ENCODE measurements at places on chromosomes 16 and 17.
A peak's percentile ranks its signal among the peaks of the same experiment; 100 is the strongest.

- no peak for DNase-seq
Measured at GRCh38 chr17:34206569-34206968, 48.5 kb upstream of the CCL2 start.

- DNase-seq, result no peak
Measured at GRCh38 chr17:1597861-1598342, 30.7 kb downstream of the SLC43A2 start.

DNA sequence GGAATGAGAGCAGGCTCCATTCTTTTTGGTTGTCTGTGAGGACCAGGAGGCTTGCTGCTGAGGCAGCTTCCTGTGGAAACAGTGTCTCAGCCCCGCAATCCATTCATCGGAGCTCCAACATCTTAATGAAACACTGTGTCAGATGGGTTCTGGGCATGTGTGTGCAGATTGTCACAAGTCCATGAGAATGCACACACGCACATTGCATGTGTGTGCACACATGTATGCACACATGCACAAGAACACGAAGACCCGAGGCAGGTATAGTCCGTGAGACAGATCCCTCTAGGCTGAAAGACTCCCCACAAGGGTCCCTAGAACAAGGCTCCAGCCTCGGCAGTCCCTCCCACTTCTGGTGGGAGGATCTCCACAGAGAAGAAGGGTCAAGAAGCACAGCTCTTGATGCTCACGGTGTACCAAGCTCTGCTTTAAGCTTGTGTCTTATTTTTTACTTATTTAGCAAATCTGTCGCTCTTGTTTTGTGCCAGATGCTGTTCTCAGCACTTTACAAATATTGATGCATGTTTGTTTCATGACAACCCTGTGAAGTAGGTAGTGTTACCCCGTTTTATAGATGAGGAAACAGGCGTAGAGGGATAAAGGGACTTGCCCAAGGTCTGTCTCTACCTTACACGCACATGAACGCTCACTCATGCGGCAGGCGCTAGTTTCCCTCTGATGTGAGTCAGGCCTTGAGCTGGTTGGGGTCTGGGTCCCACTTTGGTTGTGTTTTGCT lies 213.1 kb downstream of the SEC14L1 start:
- DNase-seq, result no peak

GRCh38 chr16:68083861-68084503 lies 1.2 kb upstream of the NFATC3 start:
- DNase-seq, result peak; percentile 39

- no peak for DNase-seq
Measured at GRCh38 chr16:63684149-63685101, 1437.4 kb downstream of the CDH11 start.

DNA sequence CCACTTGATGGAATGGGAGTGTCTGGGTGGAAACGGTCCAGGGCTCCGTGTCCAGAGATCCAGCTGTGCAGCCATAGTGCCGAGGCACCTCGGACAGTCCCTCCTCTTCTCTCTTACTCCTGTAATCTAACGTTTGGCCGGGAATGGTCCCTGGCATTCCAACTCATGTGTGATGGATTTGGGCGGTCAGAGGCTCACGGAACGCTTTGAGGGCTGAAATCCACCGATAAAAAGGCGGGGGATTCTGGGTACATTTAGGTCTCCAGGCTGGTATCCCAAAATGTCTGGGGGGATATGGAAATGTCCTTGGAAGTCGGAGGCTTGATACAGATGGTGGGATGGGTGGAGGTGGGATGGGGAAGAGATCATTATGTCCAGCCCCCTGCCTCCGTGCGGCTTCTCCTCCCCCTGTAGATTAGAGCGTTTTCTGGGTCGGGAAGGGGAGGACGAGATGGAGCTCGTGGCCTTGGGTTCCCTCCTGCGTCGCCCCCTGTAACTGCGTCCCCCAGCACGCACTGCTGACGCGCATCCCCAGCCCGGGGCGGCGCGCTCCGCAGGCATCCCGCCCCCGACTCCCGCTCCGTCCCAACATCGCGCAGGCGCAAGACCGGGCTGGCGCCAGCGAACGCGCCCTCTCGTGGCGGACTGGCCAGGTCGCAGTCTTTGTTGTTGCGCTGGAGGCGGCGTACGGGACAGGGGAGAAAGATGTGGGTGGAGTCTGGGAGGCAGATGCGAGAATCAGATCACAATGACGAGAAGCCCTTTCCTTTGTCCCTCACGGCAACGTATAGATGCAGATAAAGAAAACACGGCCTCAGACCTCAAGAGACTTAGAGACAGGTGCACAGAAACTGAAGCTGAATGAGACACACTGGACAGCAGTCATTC lies 4.5 kb upstream of the SGCA start:
- DNase-seq, result peak; percentile 97

GRCh38 chr16:1130382-1130781 lies 22.5 kb upstream of the CACNA1H start:
- DNase-seq, result no peak

- peak; percentile 54 for DNase-seq
Measured at GRCh38 chr17:18258356-18259038, at the start of gene FLII. Gene FLII, minus strand, starts transcription at chr17:18258738. Its CDS starts 48 bp downstream, at chr17:18258690.

DNA sequence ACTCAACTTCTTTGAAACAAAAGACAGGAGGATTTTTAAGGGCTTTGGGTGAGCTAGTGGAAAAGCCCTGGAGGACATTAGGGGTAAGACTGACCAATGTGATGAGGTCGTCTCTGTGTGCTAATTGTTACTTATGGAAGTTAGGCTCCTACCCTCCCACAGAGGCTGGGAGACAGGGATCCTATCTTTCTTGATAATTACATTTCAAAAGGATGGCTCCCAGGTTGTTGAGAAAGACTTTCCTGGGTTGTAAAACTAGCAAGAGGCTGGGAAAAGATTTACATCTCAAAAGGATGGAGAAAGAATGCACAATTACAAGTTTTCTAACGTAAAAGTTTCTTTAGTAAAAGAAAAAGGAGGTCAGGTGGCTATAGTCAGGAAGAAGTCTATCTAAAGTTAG lies 605.8 kb upstream of the GOT2 start:
- DNase-seq, result no peak

GRCh38 chr17:64250233-64250835 lies 12.7 kb downstream of the TEX2 start:
- DNase-seq, result no peak

GRCh38 chr16:3998793-3999478 lies 117.3 kb downstream of the ADCY9 start:
- DNase-seq, result peak; percentile 74

DNA sequence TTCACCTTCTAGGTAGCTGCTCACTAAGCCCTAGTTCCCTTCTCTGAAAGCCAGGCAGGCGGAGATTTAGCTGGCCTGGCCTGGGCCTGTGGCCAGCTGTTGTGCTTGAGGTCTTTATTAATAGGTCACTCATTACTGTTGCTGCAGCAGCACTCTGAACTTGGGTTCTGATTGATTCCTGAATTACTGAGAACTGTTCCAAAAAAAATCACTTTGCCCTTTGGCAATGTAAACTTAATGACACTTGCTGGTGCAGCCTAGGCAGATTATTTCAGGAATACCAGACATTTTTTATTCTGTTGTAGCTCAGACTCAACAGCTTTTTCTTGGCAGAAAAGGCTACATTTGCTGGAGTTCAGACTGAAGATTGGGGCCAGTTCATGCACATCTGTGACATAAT lies 2.7 kb downstream of the TOM1L1 start:
- DNase-seq, result peak; percentile 19

DNA sequence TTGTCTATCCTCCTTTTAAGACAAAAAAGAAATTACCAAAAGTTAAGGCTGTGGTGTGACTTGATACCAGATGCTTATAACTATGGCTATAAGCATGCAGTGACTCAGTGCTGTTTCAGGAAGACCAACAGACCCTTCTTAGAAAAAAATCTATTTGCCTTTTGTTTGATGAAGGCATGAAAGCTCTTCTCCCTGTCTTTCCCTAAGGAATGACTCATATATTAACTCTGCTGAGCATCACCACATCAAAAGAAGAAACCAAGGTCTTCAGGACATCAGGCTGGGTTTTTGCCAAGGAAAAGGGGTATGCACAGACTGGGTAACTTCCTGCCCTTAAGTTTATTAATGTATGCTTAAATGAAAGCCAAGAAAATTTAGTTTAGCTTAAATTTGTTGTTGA lies 47.1 kb downstream of the VMP1 start:
- no peak for DNase-seq

DNA sequence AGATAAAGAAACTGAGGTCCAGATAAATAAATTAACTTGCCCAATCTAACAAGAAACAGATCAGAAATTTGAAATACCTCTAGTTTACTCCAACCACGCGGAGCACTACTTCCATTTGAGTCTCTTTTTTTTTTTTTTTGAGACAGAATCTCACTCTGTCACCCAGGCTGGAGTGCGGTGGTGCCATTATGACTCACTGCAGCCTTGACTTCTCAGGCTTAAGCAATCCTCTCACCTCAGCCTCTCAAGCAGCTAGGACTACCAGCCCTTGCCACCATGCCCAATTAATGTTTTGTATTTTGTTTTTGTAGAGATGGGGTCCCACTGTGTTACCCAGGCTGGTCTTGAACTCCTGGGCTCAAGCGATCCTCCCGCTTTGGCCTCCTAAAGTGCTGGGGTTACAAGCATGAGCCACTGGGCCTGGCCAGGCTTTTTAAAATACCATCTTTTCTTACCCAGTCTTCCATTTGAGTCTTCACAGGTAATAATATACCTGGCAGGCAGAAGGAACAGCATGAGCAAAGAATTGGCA lies 3.3 kb upstream of the NACA2 start:
- no peak for DNase-seq

- DNase-seq, result no peak
Measured at GRCh38 chr17:42221886-42222745, 27.8 kb upstream of the GHDC start.

DNA sequence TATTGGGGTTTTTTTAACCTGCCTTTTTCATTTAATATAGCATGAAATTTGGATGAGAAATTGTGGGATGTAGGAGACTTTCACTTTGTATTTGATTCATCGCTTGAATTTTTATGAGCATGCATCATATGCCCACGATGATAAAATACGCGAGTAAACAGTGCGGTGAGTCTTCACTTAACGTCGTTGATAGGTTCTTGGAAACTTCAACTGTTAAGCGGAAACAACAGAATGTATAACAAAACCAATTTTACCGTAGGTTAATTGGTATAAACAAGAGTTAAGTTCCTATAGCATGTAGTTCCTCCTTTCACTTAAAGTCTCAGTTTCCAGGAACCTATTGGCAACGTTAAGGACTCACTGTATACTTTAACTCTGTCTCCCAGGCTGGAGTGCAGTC lies 28.7 kb downstream of the MMP15 start:
- DNase-seq, result no peak

DNA sequence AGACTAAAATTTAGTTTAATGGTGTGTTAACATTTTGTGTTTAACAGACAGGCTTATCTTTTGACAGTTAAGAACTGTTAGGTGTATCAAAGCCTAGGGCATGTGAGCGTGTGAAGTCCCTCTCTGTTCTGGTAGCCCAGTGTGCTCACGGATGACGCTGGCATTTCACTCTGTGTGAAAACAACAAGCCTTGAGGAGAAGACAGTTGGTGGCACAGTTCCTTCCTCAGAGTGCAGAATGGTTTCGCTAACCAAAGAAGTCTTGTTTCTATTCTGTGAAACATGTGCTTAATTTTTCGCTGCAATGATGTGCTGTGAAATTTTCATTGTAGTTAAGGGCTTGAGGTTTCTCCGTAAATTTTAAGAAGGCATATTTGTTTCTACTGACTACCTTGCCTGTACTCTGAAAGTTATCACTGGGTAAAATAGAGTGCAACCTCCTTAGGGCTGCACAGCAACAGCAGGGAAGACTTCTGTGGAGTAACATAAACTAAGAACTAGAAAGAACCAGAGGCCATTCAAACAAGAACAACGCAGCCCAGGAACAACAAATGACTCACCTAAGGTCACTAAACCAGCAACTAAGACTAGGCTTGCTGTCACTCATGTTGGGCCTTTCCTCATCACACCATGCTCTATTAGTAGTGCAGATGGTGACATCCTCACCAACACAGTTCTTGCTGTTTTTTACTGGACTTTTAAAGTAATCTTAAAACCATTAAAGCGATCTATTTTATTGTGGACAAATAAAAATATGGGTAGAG lies 33.4 kb downstream of the BRD7 start:
- DNase-seq, result no peak

DNA sequence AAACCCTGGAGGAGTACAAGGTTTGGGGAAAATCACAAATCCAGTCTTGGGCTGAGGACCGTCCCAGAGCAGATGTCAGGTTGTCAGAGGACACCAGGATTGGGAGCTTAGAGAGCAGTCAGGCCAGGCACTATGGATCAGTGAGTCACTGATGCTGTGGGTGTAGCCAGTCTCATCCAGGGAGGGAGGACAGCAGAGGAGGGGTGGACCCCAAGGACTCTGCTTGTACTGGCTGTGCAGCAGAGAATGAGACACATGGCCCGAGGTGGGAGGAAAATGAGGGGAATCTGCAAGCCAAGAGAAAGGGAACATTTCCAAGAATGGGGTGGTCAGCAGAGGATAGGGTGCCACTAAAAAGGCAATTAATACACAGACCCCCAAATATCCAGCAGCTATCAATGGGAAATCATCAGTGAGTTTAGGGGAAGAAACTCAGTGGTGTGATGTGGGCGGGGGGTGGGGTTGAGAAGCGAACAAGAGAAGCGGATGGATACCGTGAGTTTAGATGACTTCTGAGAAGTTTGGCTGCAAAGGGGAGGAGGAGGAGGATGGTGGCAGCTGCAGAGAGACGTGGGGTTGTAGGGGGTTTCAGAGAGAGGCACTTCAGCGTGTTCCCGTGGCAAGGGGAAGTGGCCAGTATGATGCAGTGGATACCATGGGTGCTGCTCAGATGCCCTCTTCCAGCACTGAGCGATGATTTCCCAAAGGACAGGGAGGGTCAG lies 43.9 kb downstream of the ARHGAP27 start:
- no peak for DNase-seq

- no peak for DNase-seq
Measured at GRCh38 chr17:5011928-5012327, 14.2 kb downstream of the KIF1C start.

DNA sequence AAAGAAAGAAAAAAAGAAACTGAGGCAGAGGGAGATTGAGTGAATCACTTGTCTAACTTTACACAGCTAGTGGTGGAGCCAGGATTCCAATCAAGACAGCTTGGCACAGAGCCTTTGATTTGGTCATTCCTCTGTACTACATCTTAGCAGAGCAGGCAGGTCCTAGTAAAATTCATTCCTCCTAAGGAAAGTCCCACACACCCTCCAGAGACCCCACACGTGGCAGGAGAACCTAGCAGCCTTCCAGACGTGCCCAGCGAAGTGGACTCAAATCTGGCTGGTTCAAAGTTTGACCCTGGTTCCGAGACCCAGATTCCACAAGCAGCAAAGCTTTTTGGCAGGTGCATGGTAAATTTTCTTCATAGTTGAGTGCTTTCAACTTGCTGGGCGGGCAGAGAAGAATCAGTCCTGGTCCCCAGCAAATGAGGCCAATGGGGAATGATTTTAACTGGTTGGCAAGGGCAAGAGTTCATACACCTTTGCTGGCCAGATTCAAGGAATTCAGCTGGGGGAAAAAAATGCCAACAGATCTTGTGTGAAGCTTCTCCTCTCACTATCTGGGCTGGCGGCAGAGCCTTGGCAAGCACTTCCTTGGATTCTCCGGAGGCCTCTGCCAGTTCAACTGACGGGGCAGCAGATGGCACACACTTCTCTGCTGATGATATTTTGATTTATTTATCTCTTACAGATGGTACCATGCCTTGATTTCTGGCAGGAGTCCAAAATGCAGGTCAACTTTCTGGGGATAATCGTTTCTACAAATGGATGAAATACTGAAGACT lies 82.4 kb downstream of the GSG1L start:
- DNase-seq, result no peak

GRCh38 chr16:68411086-68411485 lies 37.2 kb downstream of the SMPD3 start:
- no peak for DNase-seq

GRCh38 chr17:21339011-21339410 lies 37.1 kb upstream of the KCNJ12 start:
- DNase-seq, result no peak

GRCh38 chr16:25633549-25633948 lies 58.2 kb upstream of the HS3ST4 start:
- no peak for DNase-seq

All from ovary (tissue), 10 donors.